ENCODE measurements at places on chromosomes 12 and 14.

DNA sequence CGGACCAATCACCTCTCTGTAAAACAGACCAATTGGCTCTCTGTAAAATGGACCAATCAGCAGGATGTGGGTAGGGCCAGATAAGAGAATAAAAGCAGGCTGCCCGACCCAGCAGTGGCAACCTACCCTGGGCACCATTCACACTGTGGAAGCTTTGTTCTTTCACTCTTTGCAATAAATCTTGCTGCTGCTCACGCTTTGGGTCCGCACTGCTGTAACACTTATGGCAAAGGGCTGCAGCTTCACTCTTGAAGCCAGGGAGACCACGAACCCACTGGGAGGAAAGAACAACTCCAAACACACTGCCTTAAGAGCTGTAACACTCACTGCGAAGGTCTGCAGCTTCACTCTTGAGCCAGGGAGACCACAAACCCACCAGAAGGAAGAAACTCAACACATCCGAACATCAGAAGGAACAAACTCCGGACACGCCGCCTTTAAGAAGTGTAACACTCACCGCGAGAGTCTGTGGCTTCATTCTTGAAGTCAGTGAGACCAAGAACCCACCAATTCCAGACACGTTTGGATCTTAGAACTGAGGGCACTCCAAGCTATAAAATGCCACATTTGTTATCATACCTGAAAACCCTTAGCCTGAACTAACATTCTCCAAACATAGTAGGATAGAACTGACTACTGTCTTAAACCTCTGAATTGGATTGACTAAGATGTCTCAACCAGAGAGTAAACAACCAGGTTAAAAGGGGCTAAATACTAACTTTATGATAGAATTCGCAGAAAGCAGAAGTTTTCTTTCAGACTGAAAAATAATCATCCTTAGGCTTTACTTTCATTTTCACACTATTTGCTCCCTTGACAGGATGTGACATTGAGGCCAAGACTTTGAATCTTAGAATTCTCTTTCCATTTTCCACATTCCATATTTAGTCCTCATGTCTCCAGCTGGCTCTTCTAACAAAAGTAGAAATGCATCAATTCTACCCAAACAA is 33.6 kb downstream of the CDKL1 start:
- no peak for DNase-seq

DNA sequence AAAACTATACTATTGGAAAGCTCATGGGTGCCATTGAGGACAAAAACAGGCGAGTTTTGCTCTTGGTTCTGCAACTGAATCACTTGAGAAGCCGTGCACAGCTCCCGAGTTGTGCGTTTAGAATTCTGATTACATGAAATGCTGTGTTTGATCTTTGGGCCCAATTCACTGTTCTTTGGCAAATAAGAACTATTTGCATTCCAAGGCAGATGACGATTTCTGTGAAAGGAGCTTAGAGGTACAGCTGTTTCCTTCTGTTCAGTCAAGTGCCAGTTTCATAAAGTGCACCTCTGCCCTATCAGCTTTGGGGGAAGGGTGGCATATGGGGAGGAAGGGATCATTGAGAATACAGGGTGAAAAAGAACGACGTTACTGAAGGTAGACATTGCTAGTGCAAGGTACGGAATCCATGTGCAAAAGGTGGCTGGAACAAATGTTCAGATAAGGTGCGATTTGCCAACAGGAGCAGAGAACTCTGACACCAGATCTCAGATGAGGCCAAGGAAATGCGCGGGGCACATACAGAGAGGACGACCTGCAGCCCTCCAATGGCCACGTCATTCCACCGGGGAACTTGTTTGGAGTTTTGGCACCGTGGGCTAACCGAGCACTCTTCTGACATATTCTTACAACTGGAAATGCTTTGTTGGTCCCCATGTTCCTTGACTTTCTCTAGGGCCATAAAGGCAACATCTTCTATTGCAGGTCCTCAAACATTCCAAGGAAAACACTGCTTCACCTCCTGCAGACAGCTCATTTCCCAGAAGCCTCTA is 30.1 kb downstream of the TCHP start:
- no peak for DNase-seq

DNA sequence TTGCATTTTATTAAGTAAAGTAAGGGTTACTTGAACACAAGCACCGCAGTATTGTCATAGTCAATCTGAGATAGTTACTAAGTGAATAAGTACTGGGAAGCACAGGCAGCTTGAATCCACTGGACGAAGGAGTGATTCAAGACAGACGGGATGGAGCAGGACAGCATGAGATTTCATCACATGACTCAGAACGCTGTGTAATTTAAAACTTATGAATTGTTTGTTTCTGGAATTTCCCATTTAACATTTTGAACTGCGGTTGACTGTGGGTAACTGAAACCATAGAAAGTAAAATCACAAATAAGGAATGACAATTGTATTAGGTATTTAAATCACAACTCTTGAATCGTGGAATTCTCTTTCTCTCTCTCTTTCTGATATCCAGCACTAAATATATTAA is 1630.4 kb upstream of the SEL1L start:
- peak; percentile 59 for DNase-seq

DNA sequence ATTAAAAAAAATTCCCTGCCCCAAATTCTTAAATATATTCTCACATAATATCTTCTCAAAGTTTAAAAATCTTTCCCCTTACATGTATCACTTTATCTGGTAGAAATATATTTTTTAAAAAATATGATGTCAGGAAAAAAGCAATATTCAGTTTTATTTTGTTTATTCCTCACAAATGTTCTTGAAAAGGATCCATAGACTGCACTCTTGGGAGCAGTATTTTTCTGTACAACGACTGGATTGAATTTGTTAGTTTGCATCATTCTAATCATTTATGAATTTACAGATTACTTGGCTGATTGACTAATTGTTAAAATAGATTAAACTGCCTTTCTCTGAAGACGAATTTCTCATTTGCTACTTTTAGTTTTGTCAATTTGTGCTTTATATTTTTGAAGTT is 468.1 kb upstream of the NOVA1 start:
- no peak for DNase-seq

DNA sequence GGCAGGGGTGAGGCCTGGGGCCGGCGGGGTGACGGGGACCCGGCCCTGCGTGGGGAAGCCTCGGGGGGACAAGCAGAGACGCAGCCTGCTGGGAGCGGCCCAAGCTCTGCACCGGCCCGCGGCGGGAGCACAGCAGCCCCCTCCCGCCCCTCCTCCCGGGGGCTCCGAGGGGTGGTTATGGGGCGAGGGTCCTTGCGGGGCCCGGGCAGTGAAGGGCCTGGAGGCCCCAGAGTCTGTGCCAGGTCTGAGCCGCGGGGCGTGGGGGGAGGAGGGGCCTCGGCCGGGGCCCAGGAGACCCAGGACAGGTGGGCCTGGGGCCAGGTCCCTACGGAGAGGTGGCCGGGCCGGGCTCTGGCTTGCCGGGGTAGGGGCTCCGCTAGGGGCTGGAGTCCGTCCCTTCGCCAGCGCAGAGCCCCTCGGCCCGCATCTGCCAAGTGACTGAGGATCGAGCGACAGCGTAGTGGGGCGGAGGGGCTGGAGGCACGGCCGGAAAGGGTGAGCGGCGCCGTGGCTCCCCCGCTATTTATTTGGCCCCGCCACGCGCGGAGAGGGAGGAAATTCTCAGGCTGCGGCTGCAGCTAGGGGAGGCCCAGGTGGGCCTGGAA is 495 bp downstream of the TMEM121 start:
- no peak for DNase-seq

DNA sequence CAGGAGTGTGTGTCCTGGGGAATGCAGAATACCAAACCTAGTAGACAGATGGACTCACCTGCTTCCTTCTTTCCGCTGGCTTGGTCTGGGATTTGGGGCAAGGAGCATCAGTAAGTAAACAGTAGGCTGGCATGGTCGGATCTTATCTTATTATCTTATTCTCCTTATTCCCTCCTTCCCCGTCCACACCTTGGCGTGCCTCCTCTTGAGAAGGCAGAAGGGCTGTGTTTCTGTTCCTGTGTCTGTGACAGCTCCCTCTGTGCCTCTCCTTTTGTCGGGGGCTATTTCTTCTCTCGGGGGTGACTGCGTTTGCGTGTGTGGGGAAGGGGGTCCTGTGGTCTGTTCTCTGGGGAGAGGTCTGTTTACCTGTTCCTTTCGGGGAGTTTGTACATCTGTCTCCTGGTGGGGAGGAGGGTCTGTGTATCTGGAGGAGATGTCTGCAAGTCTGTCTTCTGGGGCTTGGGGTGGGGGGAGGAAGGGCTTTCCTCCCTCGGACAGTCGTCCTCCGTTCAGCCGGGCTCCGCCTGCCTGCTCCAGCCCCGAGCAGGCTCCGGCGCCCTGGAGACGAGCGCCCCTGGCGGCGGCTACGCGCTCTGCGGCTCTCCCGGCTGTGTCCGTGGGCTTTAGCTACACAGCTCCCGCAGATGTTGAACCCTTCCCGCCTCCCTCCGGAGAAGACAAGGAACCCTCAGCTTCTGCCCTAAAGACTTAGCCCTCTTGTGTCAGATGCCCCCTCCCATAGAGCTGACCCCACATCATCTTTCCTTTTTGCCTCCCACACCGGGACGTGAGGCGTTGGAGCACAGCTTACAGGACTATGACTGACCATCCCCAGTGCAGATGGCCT is 4.4 kb downstream of the KRT86 start:
- no peak for DNase-seq

DNA sequence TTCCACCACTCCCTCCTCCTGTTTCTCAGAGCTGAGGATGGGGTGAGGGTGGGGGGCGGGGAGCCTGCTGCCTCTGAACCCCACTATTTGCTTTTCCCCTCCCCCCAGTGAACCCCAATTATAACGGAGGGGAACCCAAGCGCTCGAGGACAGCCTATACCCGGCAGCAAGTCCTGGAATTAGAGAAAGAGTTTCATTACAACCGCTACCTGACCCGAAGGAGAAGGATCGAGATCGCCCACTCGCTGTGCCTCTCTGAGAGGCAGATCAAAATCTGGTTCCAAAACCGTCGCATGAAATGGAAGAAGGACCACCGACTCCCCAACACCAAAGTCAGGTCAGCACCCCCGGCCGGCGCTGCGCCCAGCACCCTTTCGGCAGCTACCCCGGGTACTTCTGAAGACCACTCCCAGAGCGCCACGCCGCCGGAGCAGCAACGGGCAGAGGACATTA is 1.1 kb downstream of the HOXC4 start:
- DNase-seq, result no peak
